ENCODE measurements at places on chromosomes 6 and 20.

GRCh38 chr6:109164331-109164730, 69.0 kb downstream of the CEP57L1 start:
- no peak for DNase-seq

GRCh38 chr6:38305995-38306681, 333.6 kb downstream of the BTBD9 start:
- no peak for DNase-seq

- no peak for DNase-seq
Measured at GRCh38 chr6:34159844-34160243, 14.0 kb upstream of the GRM4 start.

DNA sequence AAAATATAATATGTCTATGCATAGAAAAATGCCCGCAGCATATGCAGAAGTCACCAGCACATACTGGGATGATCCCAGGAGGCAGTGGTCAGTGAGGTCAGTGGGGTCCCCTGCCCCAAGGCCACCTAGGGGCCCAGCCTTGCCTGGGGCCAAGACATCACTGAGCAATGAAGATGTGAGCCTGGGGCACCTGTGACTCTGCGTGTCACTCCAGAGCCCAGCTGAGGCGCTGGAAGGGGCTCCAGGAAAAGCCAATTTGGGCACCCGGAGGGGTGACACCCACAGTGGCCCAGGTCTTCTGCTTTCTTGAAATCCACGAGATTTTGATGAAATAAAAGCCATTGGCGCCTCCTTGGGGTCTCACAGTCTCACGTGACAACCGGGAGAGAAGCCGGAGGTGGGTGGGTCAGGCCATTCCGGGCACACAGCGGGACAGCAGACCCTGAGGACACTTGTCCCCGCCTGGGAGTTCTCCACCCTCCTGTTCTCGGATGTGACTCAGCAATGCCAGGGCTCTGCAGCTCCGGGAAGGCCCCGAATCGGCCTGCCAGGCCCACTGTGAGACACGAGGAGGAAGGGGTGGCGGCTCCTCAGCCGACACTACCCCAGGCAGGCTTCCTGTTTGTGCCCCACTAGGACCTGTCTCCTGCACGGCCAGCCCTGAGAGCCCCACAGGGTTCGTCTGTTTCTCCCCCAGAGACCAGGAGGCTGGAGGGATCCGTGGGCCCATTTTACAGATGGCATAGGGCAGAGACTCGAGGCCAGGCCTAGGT, 24.4 kb upstream of the SLCO4A1 start:
- peak; percentile 28 for DNase-seq

DNA sequence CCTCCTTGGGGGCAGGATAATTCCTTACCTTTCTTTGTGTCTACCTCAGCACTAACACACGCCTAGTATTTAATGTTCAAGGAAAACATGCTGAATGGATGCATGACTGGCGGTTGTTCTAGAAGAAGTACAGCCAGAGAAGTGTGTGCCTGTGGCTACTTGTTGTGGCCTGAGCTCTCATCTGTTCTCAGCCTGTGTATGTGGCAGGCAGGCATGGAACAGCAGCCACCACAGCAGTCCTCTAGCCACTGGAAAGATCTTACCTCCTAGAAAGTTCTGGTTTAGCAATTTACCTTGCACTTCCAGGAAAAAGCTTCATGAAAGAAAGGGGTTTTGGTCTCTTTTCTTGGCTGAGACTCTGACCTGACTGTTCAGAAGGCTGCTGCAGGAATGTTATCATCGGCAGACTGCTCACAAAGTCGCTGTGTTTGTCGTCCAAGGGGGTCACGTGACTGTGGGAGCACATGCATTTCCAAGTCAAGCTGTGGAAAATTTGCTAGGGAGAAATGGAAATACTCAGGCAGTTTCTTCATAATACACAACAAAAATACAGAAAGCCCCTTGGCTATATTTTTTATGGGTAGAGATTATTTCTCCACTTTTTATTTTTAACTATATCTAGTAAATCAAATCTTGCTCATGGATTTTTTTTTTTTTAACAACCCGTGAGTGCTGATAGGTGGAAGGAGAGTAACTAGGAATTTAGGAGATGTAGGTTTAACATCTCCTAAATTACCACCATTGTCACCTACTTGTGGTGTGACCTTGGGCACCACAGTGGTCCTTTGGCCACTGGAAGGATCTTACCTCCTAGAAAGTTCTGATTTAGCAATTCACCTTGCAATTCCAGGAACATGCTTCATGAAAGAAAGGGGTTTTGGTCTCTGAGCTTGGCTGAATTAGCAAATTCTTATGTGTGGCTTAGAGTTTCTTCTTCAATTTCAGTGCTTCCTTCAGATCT, 110.8 kb upstream of the GPR6 start:
- DNase-seq: no peak

DNA sequence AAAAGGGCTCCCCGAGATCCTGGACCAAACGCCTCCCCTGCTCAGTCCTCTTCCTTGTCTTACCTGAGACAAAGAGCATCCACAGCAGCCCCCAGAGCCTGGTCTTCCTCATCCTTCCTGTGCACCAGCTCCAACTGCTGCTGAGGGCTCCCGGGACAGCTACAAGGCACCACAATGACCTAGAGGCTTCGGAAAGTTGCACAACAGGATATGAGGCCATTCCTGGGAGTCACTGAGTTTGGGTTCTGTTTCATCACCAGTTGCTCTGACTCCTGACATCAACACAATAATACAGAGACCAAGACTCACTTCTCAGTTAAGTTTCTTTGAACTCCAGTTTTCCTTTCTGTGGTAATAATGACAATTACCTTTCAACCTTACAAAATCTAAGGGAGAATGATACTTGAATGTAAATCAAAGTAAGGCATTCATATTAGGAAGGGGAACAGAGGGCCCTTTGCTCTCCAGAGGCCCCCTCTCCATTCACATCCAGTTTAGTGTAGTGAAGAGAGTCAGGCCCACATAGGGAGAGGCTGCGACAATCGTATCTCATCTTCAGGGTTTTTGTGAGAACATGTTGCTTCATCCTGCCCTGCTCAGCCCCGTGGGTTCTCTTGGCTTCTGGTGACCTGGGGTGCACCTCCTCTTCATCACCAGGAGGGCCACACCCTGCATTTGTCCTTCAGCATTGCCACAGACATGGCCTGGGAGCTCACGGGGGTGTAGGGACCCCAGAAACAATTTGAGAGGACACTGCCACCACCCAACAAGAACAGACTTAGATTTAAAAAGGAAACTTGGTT, at the start of gene TREM1:
TSS of gene TREM1 (minus strand) at position 139 of the 803 bp plus-strand sequence. CDS start at position 112, 27 bp downstream.
- DNase-seq: no peak

DNA sequence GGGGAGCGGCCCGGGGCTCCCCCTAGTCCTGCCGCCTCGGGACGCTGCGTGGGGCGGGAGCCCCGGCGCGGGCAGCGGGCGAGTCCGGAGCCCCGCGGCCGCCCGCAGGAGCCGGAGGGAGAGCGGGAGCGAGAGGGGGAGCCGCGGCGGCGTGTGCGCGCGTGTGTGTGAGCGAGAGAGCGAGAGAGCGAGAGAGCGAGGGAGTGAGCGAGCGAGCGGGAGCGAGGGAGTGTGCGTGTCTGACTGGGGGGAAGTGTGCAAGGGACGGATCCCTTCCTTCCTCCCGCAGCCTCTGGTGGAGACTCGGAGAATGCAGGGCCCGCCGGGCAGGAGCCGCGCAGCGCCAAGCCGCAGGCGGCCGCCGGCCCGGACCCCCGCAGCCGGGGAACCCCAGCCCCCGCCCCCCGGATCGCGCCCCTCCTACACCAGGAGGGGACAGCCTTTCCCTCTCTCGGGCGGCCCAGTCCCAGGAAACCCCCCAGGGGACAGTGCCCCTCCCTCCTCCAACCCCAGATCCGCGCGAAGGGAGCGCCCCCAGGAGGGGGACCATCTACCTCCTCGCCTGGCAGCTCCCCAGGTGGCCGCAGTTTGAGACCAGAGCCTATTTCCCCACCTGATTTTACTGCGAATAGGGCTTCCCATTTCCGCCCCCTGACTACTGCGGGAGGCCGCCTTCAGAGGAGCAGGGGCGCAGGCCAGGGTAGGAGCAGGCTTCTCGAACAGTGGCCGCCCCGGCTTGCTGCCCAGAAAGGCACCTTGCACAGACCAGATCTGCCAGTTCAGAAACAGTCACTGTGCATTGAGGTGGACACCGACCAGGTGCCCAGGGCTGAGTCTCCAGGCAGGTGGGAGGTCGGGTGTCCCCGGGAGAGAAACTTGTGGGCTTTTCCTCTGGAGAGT, at the start of gene CDH22:
TSS of gene CDH22 (minus strand) at position 241 of the 900 bp plus-strand sequence. CDS start 57,204 bp downstream, outside the sequence.
- peak; percentile 32 for DNase-seq

GRCh38 chr6:39952167-39952566, 17.9 kb upstream of the MOCS1 start:
- no peak for DNase-seq

DNA sequence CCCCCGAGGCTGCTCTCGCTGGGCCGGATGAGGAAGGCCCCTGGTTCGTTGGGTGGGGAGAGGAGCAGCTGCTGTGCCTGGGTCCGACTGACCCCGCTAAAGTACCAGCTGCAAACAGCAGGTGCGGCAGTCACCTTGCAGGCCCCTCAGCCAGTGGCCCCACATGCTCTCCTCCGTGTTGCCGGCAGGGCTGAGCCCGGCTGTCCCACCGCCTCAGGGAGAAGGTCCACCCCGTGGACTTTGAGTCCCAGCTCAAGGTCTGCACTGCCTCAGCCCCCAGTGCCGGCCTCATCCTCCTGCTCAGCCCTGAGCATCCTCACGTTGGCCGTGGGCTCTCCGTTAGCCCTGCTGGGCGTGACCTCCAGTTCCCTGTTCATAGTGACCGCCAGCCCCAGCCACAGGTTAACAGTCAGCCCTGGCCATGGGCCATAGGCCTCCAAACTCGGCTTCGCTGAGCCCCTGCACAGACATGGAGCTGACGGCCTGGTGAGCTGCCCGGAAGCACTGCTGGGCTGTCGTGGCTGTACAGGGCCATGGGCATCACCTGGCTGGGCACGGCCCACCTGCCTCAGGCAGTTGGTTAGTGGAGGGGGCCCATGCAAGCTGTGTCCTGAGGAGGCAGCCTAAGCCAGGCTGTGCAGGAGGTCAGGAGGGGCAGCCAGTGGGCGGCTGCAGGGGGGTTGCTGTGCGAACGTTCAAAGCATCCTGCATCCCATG, 3.1 kb downstream of the SRMS start:
- DNase-seq: no peak

GRCh38 chr20:33767777-33768138, 36.0 kb downstream of the ZNF341 start:
- DNase-seq: no peak

All from T-helper 9 cell (primary cell).